RPMI8226 (cell line): ENCODE measurements at places on chromosomes 16 and 17.

DNA sequence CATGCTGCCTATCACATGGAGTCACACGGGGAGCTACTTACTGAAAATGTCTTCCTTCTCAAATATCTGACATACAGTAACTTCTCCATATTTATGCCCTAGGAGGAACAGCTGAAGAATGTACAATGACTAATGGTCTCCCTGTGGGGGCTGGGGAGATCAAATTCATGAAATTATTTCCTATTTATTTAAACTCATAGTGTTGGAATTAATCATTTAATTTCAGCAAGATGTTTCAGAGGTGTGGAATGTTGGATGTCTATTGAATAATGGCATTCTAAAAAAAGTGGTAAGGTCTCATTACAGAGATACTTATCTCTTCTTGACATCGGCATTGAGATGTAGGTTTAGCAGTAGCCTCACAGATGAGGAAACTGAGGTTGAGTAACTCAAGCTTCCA lies 214.3 kb upstream of the CDH11 start:
- no peak for DNase-seq

- DNase-seq = peak; percentile 15
Observed at GRCh38 chr16:23145186-23145585, 4.1 kb downstream of the USP31 start.

DNA sequence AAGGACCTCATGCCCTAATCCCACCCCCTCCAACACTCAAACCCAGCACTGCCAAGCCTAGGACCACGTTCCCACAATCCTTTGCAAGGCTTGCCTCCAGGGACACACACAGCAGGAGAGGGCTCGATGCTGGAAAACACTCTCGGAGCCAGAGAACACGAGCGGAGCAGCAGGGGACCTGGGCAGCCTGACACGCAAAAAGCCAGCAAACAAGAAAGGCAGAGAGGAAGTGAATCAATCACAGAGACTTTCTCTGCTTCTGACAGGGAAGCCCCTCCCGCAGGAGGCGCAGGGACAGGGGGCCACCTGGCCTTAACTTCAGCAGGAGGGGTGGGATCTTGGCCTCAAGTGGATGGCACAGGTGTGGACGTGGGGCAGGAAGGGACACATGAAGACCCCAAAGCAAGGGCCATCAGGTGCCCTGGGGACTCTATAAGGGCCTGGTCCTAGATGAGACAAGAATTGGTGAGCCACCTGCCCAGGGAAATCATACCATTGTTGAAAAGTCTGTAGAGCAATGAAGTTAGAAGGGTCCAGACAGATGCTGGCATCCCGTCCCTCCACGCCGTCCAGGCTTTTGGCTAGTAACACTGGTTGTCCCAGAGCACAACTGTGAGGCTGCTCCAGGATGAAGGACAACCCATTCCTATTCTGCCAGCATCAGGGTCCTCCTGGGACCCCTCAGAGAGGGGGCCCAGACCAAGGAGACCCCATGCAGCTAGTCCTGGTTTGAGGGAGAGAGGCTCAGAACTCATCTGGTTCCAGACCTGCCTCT lies 2.2 kb downstream of the SDK2 start:
- DNase-seq = no peak

- DNase-seq = no peak
Observed at GRCh38 chr16:72878301-72879269, 169.3 kb downstream of the ZFHX3 start.

DNA sequence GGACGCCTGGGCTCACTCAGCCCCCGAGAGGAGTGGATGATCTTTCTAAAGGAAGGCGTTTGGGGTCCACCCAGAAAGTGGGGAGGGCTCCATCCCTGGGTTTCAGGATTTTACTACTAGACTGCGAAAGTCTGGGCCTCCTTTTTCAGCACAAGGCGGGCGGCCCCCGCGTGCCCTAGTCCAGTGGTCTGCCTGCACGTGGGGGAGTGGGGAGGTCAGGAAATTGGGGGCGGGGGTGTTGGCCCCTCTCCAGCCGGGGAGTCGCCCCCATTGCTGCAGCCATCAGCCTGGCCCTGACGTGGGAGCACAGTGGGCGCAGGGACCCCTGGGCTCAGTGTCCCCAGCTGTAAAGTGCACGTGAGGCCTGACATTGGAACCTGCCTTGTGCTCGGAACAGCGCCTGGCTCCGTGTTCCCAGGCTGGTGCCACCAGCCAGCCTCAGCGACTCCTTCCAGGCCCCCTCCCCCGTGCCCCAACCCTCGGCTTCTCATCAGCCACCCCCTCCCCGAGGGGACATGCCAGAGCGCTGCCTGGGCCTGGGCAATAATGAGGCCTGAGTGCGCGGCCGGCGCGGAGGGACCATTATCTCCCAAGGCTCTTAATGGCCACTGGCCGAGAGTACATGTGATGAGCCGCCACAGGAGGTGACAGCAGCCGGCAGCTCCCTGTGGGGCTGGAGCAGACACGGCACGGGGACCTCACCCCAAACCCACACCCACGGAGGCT lies 2.4 kb upstream of the C1QTNF8 start:
- no peak for DNase-seq

DNA sequence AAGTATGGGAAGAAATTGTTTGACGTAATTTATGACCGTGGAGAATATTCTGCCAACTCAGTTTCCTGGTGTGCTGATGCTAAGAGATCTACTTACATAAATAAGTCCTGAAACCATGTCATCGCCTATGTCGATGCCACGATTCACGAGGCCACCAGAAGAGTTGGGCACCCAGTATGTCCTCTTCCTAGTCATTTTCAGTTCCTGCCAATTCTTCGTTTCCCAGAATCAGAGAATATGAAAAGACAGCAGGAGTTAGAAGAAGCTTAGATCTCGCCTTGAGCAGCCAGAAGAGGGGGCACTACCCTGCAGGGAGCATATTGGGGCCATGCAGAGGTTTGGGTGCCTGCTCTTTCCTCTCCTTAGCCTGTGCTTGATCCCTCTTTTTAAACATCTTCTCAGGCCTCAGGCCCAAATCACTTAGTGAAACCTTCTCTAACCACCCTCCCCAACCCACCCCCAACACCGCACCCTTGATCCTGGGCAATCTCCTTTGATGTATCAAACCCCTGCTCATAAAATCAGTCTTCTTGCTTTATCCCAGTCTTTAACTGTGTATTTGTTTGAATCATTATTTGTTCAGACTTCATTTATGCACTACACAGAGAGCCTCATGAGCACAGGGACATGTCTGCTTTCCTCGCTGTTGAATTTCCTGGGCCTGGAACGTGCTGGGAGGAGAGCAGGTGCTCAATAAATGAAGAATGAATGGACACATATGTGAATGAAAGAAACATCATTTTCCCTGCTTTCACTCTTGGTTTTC lies 12.2 kb upstream of the LONP2 start:
- peak; percentile 30 for DNase-seq

GRCh38 chr17:40298726-40299125 lies 10.3 kb upstream of the RARA start:
- DNase-seq = no peak

DNA sequence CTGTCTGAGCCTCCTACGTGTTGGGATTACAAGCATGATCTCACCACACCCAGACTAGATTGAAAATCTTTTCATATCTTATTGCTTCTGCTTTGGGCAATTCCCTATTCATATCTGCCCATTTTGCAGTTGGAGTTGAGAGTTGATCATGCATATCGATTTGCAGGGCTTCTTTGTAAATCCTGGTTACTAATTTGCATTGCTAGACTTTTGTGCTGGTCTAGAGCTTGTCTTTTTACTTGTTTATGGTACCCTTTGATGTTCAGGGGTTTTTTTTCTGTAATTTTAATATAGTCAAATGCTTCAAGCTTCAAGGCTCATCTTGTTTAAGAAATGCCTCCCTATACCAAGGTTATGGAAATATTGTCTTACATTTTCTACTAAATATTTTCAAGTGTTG lies 23.5 kb upstream of the CMIP start:
- no peak for DNase-seq

DNA sequence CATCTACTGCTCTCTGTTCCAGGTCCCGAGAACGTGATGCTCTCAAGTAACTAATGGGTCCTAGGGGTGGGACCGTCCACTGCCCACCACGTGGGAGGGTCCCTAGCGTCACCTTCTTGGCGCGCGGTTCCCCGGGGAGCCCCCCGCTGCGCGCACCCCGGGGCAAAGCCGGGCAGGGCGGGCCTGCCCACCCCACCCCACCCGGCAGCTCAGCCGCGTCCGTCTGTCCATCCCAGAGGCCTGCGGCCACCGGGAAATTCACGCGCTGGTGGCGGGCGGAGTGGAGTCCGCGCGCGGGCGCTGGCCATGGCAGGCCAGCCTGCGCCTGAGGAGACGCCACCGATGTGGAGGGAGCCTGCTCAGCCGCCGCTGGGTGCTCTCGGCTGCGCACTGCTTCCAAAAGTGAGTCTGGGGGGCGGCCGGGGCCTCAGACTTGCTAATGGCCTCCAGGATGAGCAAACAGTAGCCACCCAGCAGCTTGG lies 494 bp downstream of the PRSS41 start:
- no peak for DNase-seq

DNA sequence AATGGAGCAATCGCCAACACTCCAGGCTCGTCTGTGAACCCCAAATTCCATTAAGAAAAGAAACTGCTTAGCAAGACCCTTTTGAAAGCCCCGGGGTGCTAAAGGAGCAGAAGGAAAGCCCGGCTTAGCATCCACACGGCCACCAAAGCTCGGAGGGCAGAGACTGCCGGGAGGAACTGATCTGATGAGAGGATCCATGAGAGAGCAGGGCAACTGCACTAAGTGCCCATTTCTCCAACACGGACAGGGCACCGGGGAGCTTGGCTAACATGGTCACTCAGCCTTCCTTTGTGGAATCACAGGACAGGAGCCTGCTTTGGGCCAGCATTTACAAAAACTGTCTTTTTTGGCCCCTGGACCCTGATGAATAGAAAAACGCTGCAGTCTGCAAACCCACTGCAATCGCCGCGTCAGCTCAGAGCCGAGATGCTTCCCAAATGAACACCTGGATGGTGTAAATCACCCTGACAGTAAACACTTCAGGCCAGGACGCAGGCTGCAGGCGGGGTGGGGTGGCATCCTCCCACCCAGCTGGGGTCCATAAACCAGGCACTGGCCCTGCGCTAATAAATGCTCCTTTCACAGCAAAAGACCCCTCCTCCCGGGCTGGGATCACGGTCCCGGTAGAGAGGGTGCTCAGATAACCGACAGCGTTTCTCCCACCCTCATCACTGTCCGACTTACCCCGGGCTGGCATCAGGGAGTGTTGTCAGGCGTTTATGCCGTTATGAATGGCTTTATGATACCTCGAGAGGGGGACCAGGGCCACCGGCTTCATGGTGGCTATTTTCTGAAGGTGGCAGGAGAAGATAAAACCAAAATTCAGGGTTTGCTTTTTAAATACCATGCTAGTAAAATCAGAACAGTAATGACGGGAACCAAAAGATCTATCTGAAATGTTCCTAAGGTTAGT lies 299.5 kb downstream of the IRF8 start:
- no peak for DNase-seq

- DNase-seq = peak; percentile 51
Observed at GRCh38 chr17:41329279-41329948, 13.9 kb upstream of the KRTAP17-1 start.

- DNase-seq = no peak
Observed at GRCh38 chr17:17498606-17499301, 2.6 kb upstream of the RASD1 start.

DNA sequence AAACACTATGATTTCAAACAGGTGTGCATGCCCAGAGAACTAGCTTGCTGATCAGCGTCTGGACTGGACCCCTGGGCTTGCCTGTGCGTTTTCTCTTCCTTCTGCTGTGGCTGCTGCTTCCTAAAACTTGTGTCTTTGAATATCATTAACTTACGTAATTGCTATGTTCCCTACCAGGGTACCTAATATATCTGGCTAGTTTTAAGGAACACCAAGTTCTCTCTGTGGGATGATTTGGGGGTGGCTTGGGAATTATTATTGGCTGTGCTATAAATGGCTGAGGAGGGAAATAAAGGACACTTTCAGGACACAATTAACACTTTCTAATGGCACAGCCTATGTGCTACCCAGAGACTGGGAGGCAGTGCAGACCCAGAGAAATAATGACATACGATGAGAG lies 606.0 kb upstream of the RBFOX1 start:
- no peak for DNase-seq

GRCh38 chr17:55546991-55547664 lies 35.9 kb upstream of the SMIM36 start:
- no peak for DNase-seq

GRCh38 chr16:76583466-76583865 lies 306.3 kb downstream of the CNTNAP4 start:
- peak; percentile 10 for DNase-seq
